Kidney (tissue), 22 donors: ENCODE measurements at places on chromosomes 1 and 21. TPM values are rescaled to one million over a fixed set of nuclear protein-coding genes. Genes with fewer than 3 reads are reported as not detected.
A peak's percentile ranks its signal among the peaks of the same experiment; 100 is the strongest.

CFAP45 gene
- 1.0 TPM for total RNA-seq

- H3K4me3 ChIP-seq: no peak overlapping the region
- peak overlapping the region; percentile 1 for H3K27ac ChIP-seq
- H3K27me3 ChIP-seq: no peaks in the 10 kb centered on the region
- H3K4me1 ChIP-seq: peaks cover 6% of the 10 kb centered on the region
Measured at GRCh38 chr1:183543619-183544204, 46.5 kb downstream of the NCF2 start.

MTARC1 gene
- total RNA-seq: 11.0 TPM

- no peaks in the 10 kb centered on the region for H3K27me3 ChIP-seq
- H3K4me1 ChIP-seq: no peaks in the 10 kb centered on the region
- H3K4me3 ChIP-seq: no peak overlapping the region
- H3K27ac ChIP-seq: no peak overlapping the region
- DNase-seq: no peak
Measured at GRCh38 chr1:94660994-94661393, 119.4 kb upstream of the F3 start.

- H3K4me1 ChIP-seq: no peaks in the 10 kb centered on the region
- no peaks in the 10 kb centered on the region for H3K36me3 ChIP-seq
- no peak overlapping the region for H3K4me3 ChIP-seq
- no peak for DNase-seq
- no peak overlapping the region for H3K27ac ChIP-seq
Measured at GRCh38 chr1:225896937-225897549, 8.1 kb upstream of the LEFTY1 start.

GRCh38 chr1:31653717-31654473 lies 9.2 kb upstream of the PEF1 start:
- H3K27me3 ChIP-seq: no peaks in the 10 kb centered on the region
- DNase-seq: no peak
- H3K4me1 ChIP-seq: no peaks in the 10 kb centered on the region
- no peak overlapping the region for H3K27ac ChIP-seq

DNA sequence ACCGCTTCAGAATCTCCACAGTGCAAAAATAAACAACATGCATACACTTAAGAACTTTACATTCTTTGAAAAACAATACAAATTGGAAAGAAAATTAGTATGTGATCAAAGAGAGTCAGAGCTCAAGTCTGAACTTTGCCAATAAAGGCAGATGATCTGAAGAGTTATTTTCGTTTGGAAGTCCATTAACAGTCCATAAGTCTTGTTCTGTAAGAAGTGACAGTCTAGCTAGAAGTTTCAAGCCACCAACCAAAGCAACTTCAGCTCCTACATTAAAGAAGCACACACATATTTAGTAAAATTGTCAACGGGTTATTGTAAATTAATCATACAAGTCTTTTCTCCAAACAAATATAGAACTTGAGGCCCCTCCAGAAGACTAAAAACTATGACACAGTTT lies 20.7 kb downstream of the ANGEL2 start:
- no peaks in the 10 kb centered on the region for H3K27me3 ChIP-seq
- H3K4me1 ChIP-seq: no peaks in the 10 kb centered on the region
- no peak overlapping the region for H3K4me3 ChIP-seq
- H3K36me3 ChIP-seq: peaks cover 10% of the 10 kb centered on the region
- no peak overlapping the region for H3K27ac ChIP-seq
